ENCODE measurements at places on chromosomes 13 and 19. TPM values are rescaled to one million over a fixed set of nuclear protein-coding genes. Genes with fewer than 3 reads are reported as not detected.

Gene SBSN
- polyA plus RNA-seq: 2.1 TPM

Gene SLC6A16
- polyA plus RNA-seq: 1.6 TPM

GRCh38 chr13:51292000-51292565 lies 47.4 kb upstream of the SERPINE3 start:
- DNase-seq: peak; percentile 37

- DNase-seq: no peak
Measured at GRCh38 chr13:99473515-99473914, 27.8 kb upstream of the TM9SF2 start.

- DNase-seq: no peak
Measured at GRCh38 chr19:40315812-40316470, 30.8 kb upstream of the AKT2 start.
